Temporal lobe (tissue), 4 donors: ENCODE measurements at places on chromosomes 12 and 14. TPM values are rescaled to one million over a fixed set of nuclear protein-coding genes. Genes with fewer than 3 reads are reported as not detected.

GLI1 gene
- total RNA-seq: 0.25 TPM

SDR9C7 gene
- total RNA-seq: 0.25 TPM

LHX5 gene
- under 0.01 TPM for total RNA-seq

HPD gene
- total RNA-seq: not detected

KRT3 gene
- not detected for total RNA-seq

KRT72 gene
- total RNA-seq: not detected

DPF3 gene
- 4.9 TPM for total RNA-seq
